ENCODE measurements at places on chromosomes 4 and X.
A peak's percentile ranks its signal among the peaks of the same experiment; 100 is the strongest.

GRCh38 chr4:154911608-154912098, 130.6 kb downstream of the RBM46 start:
- no peak for DNase-seq

- no peak for DNase-seq
Measured at GRCh38 chr4:155288999-155289398, 80.6 kb downstream of the NPY2R start.

GRCh38 chr4:39472396-39472795, 13.5 kb downstream of the LIAS start:
- DNase-seq: no peak

DNA sequence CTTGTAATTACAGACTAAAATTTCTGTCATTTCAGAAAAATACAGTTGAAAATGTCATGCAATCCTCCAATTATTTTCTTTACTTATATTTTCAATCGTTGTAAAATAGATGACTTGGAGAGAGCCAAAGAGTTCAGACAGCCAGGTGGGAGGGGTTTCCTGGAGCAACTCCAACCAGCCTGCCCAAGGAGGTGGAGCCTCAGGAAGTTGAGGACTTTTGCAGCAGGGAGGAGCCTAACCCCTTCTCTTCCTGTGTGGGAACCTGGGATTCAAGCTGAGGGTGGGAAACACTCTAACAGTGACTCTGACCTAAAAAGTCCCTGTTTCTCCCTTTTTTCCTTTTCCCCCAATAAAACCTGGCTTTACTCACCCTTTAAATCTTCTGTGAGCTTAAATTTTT, 72.2 kb upstream of the GABRG1 start:
- DNase-seq: no peak

DNA sequence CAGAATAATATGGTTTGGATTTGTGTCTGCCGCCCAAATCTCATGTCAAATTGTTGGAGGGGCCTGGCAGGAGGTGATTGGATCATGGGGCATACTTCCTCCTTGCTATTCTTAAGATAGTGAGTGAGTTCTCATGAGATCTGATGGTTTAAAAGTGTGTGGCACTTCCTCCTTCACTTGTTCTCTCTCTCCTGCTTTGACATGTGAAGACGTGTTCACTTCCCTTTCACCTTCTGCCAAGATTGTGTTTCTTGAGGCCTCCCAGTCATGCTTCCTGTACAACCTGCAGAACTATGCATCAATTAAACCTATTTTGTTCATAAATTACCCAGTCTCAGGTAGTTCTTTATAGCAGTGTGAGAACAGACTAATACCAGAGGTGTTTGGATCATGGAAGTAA, 325.7 kb upstream of the GIMD1 start:
- peak; percentile 87 for DNase-seq

GRCh38 chr4:56086561-56086960, 137.8 kb downstream of the CEP135 start:
- no peak for DNase-seq

DNA sequence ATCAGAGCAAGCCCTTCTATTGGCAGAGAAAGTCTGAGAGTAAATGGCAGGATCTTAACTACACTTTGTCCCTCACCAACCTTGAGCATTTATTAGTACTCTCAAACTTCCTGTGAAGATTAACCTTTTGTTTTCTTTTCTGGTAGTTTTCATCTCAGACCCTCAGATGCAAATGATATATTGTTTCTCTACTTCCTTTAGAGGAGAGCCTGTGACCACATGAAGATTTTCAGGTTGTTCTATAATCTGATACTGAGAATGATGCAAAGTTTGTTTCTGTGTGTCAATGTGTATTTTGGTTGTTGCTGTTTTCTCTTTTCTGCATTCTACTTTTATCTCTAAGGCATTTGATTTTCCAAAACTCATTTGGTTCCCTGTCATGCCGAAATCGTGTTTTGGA, 165.8 kb upstream of the CYSLTR1 start:
- no peak for DNase-seq

DNA sequence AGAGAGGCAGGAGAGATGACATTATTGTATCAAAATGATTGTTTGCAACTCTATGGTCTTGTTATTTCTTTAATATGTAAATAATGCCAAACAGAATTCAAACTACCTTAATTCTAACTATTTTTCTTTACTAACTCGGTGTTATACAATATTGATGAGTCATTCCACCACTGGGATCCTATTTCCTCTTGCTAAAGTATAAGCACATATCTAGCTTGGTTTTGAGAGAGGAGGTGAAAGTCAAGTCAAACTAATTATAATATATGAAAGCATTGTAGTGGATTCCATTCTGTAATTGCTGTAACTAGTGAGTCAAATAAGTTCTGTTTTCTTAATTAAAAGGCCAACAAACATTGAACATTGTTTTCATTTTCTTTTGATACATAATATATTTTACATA, 837.6 kb downstream of the PDHA2 start:
- peak; percentile 29 for DNase-seq

- no peak for DNase-seq
Measured at GRCh38 chr4:157245351-157245750, 24.8 kb downstream of the GRIA2 start.

GRCh38 chr4:155960522-155960921, 6.9 kb upstream of the CTSO start:
- peak; percentile 80 for DNase-seq

- no peak for DNase-seq
Measured at GRCh38 chr4:68963374-68963773, 11.8 kb upstream of the UGT2A3 start.

DNA sequence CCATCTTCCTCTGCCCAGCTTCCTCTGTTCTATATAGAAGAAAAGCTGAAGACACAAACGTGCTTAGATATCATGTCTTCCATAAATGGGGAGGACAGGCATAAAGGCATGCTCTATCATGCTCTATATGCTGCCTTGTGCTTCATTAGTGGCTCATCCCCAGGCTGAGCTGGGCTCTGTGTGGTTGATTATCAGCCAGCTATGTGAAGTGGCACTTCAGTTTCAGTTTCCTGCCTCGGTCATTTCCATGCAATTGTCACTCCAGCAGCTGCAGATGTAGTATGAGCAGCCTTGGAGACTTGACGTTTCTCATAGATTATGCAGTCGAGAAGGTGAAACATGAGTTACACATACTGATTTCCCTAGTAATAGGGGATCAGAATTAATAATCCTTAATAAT, 106.2 kb downstream of the SYTL5 start:
- no peak for DNase-seq

DNA sequence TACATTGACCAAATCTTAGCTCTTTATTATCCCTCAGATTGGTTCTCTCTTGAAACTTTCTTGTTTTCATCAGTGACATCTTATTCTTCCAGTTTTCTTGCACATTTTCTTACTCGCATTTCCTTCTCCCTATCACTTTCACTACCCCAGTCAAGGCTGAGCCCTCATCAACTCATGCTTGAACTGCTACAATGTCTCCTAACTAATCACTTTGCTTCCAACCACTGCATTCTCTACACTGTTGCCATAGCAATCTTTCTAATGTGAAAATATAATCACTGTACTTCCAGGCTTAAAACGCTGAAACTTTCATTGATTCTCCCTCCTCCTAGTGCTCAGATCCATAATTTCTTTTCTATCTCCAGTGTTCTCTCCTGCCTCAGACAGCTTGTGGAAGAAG, 22.2 kb upstream of the LPAR4 start:
- no peak for DNase-seq

- DNase-seq: peak; percentile 60
Measured at GRCh38 chr4:101211146-101211553, 136.2 kb downstream of the PPP3CA start.

- no peak for DNase-seq
Measured at GRCh38 chrX:100417681-100418080, 7.6 kb upstream of the PCDH19 start.

- no peak for DNase-seq
Measured at GRCh38 chrX:150094375-150094774, 156.1 kb upstream of the EOLA2 start.

GRCh38 chr4:128551280-128551679, 258.2 kb upstream of the JADE1 start:
- no peak for DNase-seq

DNA sequence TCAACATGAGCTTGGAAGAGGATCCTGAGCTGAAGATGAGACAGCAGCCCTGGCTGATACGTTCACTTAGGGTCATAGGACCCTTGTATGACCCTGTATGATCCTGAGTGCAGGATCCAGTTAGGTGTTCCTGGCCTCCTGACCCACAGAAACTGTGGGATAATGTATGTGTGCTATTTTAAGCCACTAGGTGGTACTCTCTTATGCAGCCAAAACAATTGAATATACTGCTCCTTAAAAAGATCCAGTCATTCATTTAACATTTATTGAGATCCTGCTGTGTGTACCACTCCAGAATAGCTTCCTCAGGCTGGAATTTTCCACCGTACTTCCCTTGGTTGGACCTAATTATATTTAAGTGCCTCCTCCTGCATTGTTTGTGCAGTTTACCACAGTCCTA, 167.1 kb downstream of the AMELX start:
- no peak for DNase-seq

DNA sequence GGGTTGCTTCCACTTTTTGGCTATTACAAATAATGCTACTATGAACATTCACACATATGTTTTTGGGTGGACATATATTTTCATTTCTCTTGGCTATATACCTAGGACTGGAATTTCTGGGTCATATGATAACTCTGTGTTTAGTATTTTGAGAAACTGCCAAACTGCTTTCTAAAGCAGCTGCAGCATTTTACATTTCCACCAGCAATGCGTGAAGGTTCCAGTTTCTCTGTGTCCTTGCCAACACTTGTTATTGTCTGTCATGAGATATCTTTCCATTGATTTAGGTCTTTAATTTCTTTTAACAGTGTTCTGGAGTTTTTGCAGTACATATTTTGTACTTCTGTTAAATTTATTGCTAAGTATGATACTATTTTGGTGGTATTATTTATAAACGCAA, 48.3 kb downstream of the CLCN5 start:
- DNase-seq: no peak

DNA sequence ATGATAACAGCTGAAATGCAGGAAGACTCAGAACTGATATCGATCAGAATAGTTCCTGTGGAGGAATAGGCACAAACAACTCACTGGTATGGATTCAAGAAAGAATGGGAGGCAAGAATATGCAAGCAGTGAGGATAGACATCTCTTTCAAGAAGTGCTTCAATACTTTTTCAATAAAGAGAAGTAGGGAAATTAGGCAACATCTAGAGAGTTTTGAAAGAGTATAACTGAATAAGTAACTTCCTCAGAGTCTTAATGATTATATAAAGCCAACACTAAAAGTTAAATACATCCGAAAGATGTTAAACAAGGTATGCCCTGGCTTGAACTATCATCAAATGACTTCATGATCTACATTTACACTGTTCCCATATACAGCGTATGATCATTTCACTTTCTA, 1443.0 kb downstream of the PCDH7 start:
- DNase-seq: no peak

DNA sequence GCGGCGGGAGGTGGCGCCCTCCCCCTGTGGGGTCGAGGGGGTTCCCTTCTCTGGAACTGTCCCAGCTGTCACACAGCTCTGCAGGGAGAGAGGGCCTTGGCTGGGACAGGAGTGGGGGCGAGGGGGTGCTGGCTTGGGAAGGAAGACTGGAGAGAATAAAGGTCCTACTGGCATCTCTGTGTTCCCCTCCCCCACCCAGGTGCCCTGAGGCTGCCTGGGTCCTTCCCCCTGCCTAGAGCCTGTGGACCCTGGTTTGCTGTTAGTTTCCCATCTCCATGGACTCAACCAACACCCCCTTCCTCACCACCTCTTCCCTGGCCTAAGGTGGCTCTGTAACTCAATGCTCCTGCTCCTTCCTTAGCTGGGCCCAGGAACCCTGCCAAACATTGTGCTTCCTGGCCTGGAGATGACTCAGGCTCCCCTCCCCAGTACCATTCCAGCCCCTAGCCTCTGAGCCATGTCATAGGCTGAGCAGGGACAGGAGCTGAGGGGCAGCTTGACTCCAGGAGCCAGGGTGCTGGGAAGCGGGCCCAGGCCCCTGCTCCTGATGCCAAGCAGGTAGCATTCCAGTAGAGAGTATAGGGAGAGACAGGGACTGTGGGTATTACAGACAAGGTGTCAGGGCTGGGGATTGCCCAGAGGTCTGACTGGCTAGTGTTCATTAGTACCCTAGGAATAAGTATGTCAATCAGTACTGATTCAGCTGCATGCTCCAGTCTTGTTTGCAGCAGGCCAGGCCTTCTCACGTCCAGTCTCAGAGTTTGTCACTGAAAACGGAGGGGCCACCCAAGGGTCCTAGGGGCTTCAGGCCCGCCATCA, 100.7 kb downstream of the EFNB1 start:
- DNase-seq: peak; percentile 77

- no peak for DNase-seq
Measured at GRCh38 chrX:132602701-132603100, 113.9 kb upstream of the MBNL3 start.

- no peak for DNase-seq
Measured at GRCh38 chrX:11778230-11778629, 20.2 kb downstream of the MSL3 start.

DNA sequence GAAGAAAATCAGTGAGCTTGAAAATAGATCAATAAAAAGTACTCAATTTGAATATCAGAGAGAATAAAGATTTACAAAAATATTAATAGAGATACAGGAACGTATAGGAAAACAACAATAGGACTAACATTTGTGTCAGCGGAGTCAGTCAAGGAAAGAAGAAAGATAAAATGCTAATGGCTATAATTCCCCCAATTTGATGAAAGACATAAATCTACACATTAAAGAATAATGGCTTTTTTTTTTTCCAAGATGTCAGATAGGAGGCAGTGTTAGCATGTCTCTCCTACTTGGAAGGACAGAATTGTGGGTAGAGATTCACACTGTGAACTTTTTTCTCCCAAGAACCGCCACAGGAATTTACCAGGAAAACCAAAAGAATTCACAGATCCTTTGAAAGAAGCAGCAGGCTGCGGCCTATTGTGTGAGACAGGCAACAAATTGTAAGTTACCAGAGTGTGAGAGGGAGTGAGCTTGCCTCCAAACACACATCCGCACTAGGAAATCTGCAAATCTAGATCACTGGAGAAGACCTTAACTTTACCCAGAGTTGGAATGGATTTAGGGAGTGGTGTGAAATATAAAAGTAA, 249.9 kb downstream of the PRDM5 start:
- no peak for DNase-seq

GRCh38 chr4:4524364-4524763, 17.5 kb downstream of the STX18 start:
- DNase-seq: no peak

- DNase-seq: no peak
Measured at GRCh38 chr4:153223427-153223801, 19.2 kb downstream of the TRIM2 start.

GRCh38 chr4:119559044-119559647, 69.5 kb downstream of the PDE5A start:
- peak; percentile 57 for DNase-seq

- peak; percentile 46 for DNase-seq
Measured at GRCh38 chr4:69760455-69760854, at the start of gene SULT1B1. Gene SULT1B1, minus strand, starts transcription at chr4:69760620. Its CDS starts 5,403 bp downstream, at chr4:69755217.

Data from bronchial epithelial cell (primary cell).